ENCODE measurements at places on chromosomes 11 and 22. TPM values are rescaled to one million over a fixed set of nuclear protein-coding genes. Genes with fewer than 3 reads are reported as not detected.

GRCh38 chr11:1652771-1653540 is 23.4 kb downstream of the KRTAP5-5 start:
- H3K27me3 ChIP-seq: no peaks in the 10 kb centered on the region
- H3K27ac ChIP-seq: no peak overlapping the region
- no peaks in the 10 kb centered on the region for H3K4me1 ChIP-seq
- no peaks in the 10 kb centered on the region for H3K36me3 ChIP-seq

DNA sequence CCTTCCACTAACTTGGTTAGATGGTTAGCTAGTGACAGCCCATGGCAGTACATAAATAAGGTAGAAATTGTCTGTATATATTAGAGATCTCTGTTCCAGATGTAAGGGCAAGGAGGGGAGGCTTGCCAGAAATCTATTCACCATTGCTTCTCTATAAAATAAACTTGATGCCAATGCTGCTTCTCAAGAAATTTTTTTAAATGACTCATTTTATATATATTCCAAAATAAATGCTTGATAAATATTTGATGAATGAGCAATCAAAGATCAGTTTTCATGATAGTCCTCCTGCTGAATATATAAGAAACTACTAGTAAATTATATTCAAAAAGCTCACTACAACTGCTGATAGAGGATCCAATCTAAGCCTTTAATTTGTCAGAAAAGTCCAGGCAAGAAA is 710.6 kb upstream of the CCDC179 start:
- no peak overlapping the region for H3K4me3 ChIP-seq
- DNase-seq: no peak
- H3K36me3 ChIP-seq: no peaks in the 10 kb centered on the region
- no peak overlapping the region for H3K27ac ChIP-seq
- H3K27me3 ChIP-seq: no peaks in the 10 kb centered on the region

- no peak overlapping the region for H3K27ac ChIP-seq
- H3K27me3 ChIP-seq: peaks cover 23% of the 10 kb centered on the region
- H3K4me1 ChIP-seq: peaks cover 44% of the 10 kb centered on the region
- peak; percentile 77 for DNase-seq
- H3K4me3 ChIP-seq: no peak overlapping the region
- no peaks in the 10 kb centered on the region for H3K36me3 ChIP-seq
These were observed 8.2 kb downstream of the ARHGEF12 start for GRCh38 chr11:120344302-120345004.

OR2AT4 gene
- not detected for total RNA-seq

- H3K36me3 ChIP-seq: peaks cover 41% of the 10 kb centered on the region
- no peaks in the 10 kb centered on the region for H3K27me3 ChIP-seq
- peaks cover 83% of the 10 kb centered on the region for H3K4me1 ChIP-seq
- H3K4me3 ChIP-seq: peak overlapping the region; percentile 27
- peak overlapping the region; percentile 89 for H3K27ac ChIP-seq
These were observed 75.6 kb downstream of the ETS1 start for GRCh38 chr11:128511712-128512111.

OR5M10 gene
- not detected for total RNA-seq

C2CD3 gene
- total RNA-seq: 41.9 TPM

DNA sequence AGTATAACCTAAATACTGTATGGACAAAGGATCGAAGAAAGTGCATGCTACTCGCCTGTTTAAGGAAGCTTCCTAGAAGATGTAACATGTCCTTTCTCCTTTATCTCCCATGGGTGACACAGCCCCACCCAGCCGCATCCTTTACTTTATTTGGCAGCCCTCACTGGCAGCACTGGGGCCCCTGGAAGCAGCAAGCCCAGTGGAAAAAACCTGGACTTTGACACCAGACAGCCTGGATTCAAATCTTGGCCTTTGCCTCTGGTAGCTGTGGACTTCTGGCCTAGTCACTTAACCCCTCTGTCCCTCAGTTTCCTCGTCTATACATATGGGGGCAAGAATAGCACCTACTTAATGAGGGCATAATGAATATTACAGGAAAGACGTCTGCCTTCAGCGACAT is 67.1 kb downstream of the MYEOV start:
- H3K36me3 ChIP-seq: no peaks in the 10 kb centered on the region
- no peaks in the 10 kb centered on the region for H3K27me3 ChIP-seq
- no peak overlapping the region for H3K27ac ChIP-seq

- no peak overlapping the region for H3K4me3 ChIP-seq
- no peak for DNase-seq
- H3K27me3 ChIP-seq: no peaks in the 10 kb centered on the region
- no peaks in the 10 kb centered on the region for H3K4me1 ChIP-seq
These were observed 45.9 kb upstream of the WEE1 start for GRCh38 chr11:9527481-9528135.

- H3K27me3 ChIP-seq: no peaks in the 10 kb centered on the region
- no peaks in the 10 kb centered on the region for H3K36me3 ChIP-seq
- H3K4me1 ChIP-seq: no peaks in the 10 kb centered on the region
- no peak overlapping the region for H3K27ac ChIP-seq
These were observed 97.5 kb upstream of the ANO3 start for GRCh38 chr11:26234451-26234850.

- H3K36me3 ChIP-seq: no peaks in the 10 kb centered on the region
- H3K4me3 ChIP-seq: no peak overlapping the region
- DNase-seq: no peak
- no peaks in the 10 kb centered on the region for H3K4me1 ChIP-seq
- no peak overlapping the region for H3K27ac ChIP-seq
These were observed 117.2 kb upstream of the TIMP3 start for GRCh38 chr22:32684148-32684821.

- peaks cover 4% of the 10 kb centered on the region for H3K4me1 ChIP-seq
- no peak overlapping the region for H3K27ac ChIP-seq
- peak; percentile 52 for DNase-seq
- no peaks in the 10 kb centered on the region for H3K36me3 ChIP-seq
- peaks cover 11% of the 10 kb centered on the region for H3K27me3 ChIP-seq
These were observed 68.7 kb upstream of the ASPHD2 start for GRCh38 chr22:26360169-26360885.

DEUP1 gene
- total RNA-seq: not detected

- H3K4me3 ChIP-seq: no peak within 1 kb of the TSS
- H3K27ac ChIP-seq: no peak within 1 kb of the TSS
- DNase-seq: no peak
- no peaks in the 10 kb centered on the region for H3K27me3 ChIP-seq
- H3K36me3 ChIP-seq: peaks cover 53% of the 10 kb centered on the region
- no peaks in the 10 kb centered on the region for H3K4me1 ChIP-seq
These were observed at the start of gene CHRNA10 for GRCh38 chr11:3671334-3672254. Gene CHRNA10 (minus strand): TSS chr11:3671384. CDS start chr11:3671312, 72 bp downstream.

- no peaks in the 10 kb centered on the region for H3K36me3 ChIP-seq
- H3K27ac ChIP-seq: no peak overlapping the region
- no peak overlapping the region for H3K4me3 ChIP-seq
These were observed 15.7 kb downstream of the USP28 start for GRCh38 chr11:113859665-113860064.

DNA sequence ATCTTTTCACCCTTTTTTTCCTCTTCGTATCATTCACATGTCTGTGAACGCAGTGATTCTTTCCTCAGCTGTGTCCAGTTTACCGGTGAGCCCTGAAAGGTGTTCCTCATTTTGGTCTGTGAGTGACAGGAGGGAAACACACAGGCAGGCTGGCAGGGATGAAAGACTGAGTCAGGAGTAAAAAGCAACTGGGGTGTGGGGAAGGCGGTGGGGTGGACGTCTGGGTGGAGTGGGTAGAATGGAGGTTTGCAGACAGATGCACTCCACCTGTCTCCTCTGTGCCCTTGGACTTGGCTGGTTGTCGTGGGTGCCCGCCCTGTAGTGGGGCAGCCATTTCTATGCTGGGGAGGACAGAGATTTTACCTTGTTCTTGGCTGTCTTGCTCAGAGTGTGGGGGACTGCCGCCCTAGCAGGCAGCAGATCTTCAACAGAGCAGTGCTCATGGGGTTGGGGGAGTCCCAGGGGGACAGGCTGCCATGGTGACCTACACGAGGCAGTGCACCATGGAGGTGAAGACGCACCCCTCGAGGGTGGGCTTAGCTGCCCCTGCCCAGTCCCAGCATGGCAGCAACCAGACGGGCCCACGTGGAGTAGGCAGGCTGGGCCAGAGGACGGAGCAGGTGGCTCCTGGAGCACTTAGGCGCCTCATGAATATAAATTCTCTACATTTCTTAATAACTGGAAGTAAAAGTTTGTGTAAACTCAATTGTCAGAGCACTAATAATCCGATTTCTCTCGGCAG is 603.7 kb downstream of the TBC1D22A start:
- no peak for DNase-seq
- H3K27ac ChIP-seq: no peak overlapping the region
- H3K4me3 ChIP-seq: no peak overlapping the region
- no peaks in the 10 kb centered on the region for H3K4me1 ChIP-seq
- H3K27me3 ChIP-seq: no peaks in the 10 kb centered on the region

DNA sequence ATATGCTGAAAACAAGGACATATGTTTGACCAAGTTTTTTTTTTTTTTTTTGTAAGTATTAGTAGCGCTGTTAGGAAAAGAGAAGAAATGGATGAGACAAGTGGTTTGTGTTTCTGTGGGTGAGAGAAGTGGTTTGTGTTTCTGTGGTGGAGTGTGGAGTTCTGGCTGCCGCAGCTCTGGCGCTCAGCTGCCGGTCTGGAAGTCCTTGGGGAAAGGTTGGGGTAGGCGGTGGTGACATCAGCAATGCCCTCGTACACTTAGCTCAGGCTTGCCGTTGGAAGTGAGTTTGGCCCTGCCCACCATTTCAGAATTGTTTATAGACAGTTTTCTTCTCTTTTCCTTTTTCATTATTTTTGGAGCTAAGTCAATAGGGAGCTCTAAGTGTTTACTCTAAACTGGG is 116.6 kb downstream of the TBC1D22A start:
- no peak overlapping the region for H3K27ac ChIP-seq
- DNase-seq: no peak
- no peaks in the 10 kb centered on the region for H3K27me3 ChIP-seq
- H3K4me3 ChIP-seq: no peak overlapping the region

DNA sequence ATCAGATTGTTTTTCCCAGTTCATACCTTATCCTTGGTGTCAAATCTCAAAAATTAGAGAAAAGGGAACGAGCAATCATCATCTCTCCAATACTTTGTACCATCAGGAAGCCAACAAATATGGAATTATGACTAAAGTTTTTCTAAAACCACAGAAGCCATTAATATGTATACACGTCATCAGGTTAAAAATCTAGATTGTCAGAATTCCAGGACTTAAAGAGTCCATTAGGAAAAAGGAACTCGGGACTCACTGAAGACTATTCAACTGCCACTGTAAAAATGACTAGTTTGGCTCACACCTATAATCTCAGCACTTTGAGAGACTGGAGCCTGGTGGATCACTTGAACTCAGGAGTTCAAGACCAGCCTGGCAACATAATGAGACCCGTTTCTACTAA is 344.4 kb upstream of the LRRC4C start:
- no peaks in the 10 kb centered on the region for H3K4me1 ChIP-seq
- no peak overlapping the region for H3K27ac ChIP-seq
- H3K36me3 ChIP-seq: no peaks in the 10 kb centered on the region
- no peaks in the 10 kb centered on the region for H3K27me3 ChIP-seq
- DNase-seq: no peak

TIGD3 gene
- 0.96 TPM for total RNA-seq

DNA sequence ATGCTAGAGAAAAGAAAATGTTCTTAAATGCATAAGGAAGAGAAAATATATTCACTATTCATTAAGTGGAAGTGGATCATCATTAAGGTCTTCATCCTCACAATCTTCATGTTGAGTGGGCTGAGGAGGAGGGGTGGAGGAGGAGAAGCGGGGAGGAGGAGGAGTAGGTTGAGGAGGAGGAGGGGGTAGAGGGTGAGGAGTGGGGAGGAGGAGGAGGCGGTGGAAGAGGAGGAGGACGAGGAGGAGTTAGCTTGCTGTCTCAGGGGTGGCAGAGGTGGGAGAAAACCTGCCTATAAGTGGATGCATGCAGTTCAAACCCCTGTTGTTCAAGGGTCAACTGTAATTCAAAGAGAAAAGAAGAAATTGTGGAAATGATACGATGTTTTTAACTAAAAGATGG is 71.6 kb downstream of the MYEOV start:
- no peak for DNase-seq
- no peaks in the 10 kb centered on the region for H3K27me3 ChIP-seq
- H3K27ac ChIP-seq: no peak overlapping the region
- H3K4me3 ChIP-seq: no peak overlapping the region
- no peaks in the 10 kb centered on the region for H3K4me1 ChIP-seq

TPBGL gene
- 0.22 TPM for total RNA-seq

TBX10 gene
- total RNA-seq: not detected

DNA sequence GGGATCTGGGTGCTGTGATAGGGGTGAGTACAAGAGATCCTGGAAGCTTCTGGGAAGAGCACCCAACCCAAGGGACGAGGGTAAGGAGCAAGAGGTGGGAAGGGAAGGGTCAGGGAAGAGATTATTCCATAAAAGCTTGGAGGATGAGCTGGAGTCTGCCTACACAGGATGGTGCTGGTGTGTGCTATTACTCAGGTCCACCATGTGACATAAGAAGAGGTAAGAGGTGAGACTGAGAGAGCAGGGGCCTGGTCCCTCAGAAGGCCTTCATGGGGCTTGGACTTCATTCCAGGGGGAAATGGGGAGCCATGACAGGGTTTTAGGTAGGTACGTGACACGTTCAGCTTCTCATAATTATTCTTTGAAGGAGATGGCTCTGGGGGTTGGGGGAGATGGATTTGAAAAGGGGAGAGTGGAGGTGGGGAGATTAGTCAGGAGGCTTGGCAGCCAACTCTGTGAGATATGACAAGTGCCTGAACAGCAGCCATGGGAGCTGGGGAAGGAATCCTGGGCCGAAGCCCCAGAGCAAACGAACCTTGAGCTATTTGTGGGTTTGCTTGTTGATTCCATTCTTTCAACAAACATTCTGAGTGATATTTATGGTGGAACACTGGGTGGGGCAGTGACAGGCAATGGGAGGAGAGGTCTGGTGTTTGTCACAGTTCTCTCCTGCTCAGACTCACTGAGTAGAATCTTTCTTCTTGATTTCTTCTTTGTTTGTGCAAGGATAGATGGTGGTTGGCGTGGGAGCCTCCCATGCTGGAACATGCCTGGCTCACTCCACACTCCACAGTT is 11.2 kb upstream of the NCAM1 start:
- DNase-seq: no peak
- no peaks in the 10 kb centered on the region for H3K4me1 ChIP-seq
- H3K27me3 ChIP-seq: no peaks in the 10 kb centered on the region
- no peak overlapping the region for H3K4me3 ChIP-seq
- H3K27ac ChIP-seq: no peak overlapping the region

DNA sequence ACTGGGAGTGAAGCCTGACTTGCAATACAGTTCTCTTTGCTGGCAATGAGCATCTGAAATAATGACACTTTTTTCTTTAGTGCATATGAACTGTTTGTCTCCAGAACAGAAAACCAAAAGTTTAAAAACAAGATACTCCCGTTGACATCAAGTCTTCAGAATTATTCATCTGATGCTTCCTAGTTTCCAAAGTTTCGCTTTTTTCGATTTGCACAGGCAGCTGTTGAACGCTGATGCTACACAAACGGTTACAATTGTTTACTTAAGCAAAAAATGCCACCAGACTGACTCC is 612 bp upstream of the BIRC2 start:
- H3K36me3 ChIP-seq: peaks cover 9% of the 10 kb centered on the region
- no peak for DNase-seq
- peak overlapping the region; percentile 94 for H3K27ac ChIP-seq
- H3K4me3 ChIP-seq: peak overlapping the region; percentile 98
- peaks cover 32% of the 10 kb centered on the region for H3K4me1 ChIP-seq
